ENCODE measurements at places on chromosomes 12 and 14.
A peak's percentile ranks its signal among the peaks of the same experiment; 100 is the strongest.

DNA sequence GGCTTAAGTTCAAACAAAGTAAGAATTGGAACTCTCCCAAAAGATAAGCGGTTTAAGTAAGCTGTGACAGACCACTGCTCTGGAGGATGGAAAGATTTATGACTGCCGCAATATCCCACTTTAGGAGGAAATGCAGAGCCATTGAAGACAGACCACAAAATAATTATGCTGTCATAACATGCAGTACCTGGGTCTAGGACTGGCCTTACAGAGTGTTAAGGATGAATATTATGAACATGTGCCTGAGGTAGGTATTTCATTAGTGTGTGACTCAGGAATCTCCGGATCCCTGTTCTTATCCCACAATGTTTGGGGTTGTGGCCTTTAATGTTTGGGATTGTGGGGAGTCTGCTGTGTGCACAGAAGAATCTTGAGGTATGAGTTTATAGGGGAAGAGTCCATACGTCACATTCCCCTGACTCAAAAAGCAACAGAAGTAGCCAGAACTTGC, 114.9 kb downstream of the SAMD4A start:
- DNase-seq = no peak

- DNase-seq = no peak
These were observed 9.3 kb downstream of the STAC3 start for GRCh38 chr12:57241402-57242310.

- DNase-seq = no peak
These were observed 54.1 kb downstream of the PITPNM2 start for GRCh38 chr12:123096741-123097140.

DNA sequence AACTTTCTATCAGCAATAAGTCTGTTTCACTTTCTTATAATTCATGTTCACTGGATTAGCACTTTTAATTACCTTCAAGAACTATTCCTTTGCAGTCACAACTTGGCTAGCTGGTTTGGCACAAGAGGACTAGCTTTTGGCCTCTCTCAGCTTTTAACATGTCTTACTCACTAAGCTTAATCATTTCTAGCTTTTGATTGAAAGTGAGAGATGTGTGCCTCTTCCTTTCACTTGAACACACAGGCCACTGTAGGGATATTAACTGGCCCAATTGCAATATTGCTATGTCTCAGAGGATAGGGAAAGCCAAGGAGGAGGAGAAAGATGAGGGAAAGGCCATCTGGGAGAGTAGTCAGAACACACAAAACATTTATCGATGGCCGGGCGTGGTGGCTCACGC, 92.7 kb downstream of the PRICKLE1 start:
- DNase-seq = no peak

- no peak for DNase-seq
These were observed 12.1 kb downstream of the LTBP2 start for GRCh38 chr14:74599946-74600345.

- DNase-seq = no peak
These were observed 788 bp downstream of the SFSWAP start for GRCh38 chr12:131711551-131712205.

- no peak for DNase-seq
These were observed 44.1 kb upstream of the DYNC1H1 start for GRCh38 chr14:101920271-101920670.

DNA sequence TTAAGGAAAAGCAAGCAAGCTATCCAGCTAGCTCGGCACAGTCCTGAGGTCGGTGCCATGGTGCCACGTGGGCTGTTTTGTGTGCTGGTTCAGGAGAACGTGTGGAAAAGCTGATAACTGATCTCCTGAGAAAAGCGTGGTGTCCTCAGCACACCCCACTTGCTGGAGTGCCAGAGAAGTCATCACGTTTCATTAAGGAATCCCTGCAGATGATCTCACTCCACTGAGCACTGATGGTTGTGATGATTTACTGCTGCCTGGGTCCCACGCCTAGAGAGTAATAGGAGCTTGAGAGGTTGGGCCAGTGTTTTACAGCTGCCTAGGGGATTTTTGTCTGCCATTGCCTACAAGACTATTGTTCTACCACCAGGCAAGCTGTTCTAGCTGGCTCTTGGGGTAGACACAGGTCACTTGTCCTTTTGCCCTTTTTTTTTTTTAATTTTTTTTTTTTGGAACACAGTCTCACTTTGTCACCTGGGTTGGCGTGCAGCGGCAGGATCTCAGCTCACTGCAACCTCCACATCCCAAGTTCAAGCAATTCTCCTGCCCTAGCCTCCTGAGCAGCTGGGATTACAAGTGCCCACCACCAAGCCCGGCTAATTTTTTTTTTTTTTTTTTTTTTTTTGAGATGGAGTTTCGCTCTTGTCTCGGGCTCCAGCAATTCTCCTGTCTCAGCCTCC, 42.3 kb upstream of the EVL start:
- no peak for DNase-seq

GRCh38 chr14:96592591-96593386, 90.6 kb downstream of the PAPOLA start:
- DNase-seq = peak; percentile 44

- DNase-seq = no peak
These were observed 994.7 kb downstream of the VRK1 start for GRCh38 chr14:97791906-97792305.

DNA sequence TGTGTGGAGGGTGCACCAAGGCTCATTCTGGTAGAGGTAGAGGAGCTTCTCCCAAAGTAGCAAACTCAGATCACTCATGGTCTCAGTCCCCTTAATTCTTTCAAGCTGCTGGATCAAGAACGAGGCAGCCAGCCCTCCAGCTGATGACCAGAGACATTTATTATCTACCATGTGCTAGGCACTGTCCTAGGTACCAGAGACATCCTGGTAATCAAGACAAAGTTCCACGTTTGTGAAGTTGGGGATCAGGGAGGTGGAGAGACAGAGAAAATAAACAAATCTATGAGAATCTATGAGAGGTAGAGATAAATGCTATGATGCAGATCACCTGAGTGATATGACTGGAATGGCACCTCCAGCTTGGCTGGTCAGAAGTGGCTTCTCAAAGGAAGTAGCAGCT, 130.2 kb downstream of the CRADD start:
- no peak for DNase-seq

- no peak for DNase-seq
These were observed 31.9 kb downstream of the NT5DC3 start for GRCh38 chr12:103809154-103809553.

DNA sequence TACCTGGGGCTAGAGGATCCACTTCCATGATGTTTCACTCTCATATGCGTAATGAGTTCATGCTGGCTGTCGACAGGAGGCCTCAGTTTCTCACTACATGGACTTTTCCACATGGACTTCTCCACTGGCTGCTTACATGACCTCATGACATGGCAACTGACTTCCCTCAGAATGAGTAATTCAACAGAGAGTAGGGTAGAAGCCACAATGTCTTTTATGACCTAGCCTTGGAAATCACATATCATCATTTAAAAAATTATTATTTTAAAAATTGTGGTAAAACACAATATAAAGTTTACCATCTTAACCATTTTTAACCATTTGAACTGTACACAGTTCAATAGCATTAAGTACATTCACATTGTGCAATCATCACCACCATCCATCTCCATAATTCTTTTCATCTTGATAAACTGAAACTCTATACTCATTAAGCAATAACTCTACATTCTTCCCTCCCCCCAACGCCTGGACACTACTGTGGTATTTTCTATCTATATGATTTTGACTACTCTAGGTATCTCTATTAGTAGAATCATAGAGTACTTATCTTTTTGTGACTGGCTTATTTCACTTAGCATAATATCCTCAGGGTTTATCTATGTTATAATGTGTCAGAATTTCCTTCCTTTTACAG, 144.5 kb downstream of the TGFB3 start:
- no peak for DNase-seq

GRCh38 chr12:78864870-78865463, 393 bp downstream of the SYT1 start:
- peak; percentile 18 for DNase-seq

DNA sequence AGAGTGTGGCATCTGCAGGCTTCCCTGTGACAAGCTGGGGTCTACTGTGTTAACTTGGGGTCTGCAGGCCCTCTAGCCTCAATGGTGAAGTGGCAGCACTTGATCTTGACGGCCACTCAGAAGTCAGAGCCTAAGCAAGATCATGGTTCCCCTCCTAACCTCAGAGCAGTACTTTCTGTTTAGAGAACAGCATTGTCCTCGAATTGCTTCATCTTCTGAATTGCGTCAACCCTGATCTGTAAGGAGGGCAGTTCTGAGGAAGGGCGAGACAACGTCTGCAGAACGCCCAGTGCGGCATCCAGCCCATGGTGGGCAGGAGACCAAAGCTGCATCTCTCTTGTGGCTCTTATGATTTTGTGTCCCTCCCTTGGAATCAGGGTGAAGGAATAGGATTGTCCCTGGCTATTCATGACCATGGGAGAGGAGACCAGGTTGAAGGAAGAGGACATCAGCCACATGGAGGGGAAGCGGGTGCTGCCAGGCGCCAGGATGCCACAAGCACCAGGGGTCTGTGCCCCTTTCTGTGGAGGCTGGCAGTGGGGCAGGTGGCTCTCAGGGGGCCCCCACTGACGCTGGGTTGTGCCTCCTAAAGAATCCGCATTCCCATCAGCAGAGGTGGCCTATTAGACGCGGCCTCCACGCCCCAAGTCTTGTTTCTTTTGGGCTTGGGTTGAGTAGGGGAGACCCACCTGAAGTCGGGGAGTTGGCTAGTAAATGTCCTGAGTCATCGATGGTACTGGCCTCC, 2.2 kb downstream of the SERPINA9 start:
- DNase-seq = no peak

GRCh38 chr14:76514213-76514998, 138.5 kb downstream of the ESRRB start:
- DNase-seq = no peak

DNA sequence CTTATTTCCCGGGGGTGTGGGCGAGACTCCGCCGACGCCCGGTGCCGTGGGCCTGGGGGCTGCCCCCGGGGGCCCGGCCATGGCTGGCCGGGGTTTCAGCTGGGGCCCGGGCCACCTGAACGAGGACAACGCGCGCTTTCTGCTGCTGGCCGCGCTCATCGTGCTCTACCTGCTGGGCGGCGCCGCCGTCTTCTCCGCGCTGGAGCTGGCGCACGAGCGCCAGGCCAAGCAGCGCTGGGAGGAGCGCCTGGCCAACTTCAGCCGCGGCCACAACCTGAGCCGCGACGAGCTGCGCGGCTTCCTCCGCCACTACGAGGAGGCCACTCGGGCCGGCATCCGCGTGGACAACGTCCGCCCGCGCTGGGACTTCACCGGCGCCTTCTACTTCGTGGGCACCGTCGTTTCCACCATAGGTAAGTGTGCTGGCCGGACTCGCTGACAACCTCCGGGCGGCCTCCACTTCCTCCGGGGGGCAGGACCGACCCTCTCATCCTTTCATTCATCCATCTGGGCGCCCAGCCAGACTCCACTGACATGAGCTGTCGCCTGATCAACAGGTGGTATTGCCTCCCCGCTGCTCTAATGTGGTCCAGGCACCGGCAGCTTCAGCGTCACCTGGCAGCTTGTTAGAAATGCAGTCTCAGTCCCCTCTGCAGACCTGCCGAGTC, 467 bp downstream of the KCNK13 start:
- DNase-seq = no peak

DNA sequence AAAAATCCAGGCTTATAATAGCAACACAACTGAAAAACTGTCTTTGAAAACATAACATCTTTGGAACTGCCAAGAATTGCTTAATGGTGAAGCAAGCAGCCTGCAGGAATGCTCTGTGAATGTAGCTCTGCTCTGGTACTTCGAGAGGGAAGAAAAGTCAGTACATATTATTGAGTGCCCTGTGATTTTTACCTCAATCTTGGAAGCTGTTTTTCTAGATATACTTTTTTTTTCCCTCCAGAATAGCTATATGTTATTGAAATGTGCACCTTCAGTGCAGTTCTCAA, 508.1 kb downstream of the PCNX1 start:
- DNase-seq = no peak

- no peak for DNase-seq
These were observed 87.8 kb upstream of the PRKD1 start for GRCh38 chr14:30015489-30015888.

DNA sequence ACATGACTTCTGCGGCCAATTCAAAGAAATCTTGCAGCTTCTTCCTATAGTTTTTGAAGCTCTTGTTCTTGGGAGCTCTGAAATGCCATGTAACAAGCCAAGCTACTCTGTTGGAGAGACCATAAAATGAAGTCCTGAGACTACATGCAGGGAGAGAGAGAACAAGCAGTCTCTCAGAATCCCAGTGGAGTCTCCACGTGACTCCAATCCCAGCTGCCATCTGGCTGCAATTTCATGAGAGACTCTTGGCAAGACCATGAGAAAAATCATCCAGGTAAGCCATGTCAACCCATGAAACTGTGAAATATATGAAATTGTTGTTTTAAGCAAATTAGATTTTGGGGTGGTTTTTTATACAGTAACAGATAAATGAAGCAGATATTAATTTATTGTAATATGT, 54.4 kb downstream of the KLRG1 start:
- no peak for DNase-seq

DNA sequence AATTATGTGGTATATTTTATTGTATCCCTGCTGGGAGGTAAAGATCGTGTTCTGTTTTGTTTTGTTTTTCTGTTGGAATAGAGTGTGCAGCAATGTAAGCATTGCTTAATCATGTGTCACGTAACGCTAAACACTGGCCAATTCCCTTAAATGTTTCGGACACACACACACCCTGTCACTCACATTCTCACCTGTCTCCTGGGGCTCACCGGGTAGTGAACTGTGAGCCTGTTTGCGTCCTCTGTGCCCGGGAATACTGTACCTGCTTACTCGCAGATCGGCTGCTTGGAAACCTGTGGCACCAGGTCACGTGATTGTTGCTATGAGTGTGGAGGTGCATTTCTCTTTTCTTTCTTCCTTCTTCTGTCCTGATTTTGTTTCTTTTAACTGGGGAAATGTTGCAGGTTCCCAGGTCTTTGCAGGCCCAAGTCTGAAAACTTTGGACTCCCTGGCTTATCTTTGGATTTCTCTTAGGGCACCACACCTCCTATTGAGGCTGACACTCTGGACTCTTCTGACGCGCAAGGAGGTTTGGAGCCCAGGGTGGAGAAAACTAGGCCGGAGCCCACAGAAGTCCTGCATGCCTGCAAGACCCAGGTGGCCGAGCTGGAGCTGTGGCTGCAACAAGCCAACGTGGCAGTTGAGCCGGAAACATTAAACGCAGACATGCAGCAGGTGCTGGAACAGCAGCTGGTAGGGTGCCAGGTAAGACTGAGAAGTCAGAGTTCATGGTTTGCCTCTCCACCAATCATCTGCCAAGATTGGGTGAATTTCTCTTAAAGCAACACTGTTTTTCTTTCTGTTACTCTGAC, 181.1 kb downstream of the ESR2 start:
- DNase-seq = no peak

GRCh38 chr12:57765003-57765697, 1.7 kb downstream of the CYP27B1 start:
- no peak for DNase-seq

- DNase-seq = no peak
These were observed 165.4 kb upstream of the PWP1 start for GRCh38 chr12:107519906-107520859.

Measured in neural crest cell (in vitro differentiated cells).